ENCODE measurements at places on chromosomes 6 and 20. TPM values are rescaled to one million over a fixed set of nuclear protein-coding genes. Genes with fewer than 3 reads are reported as not detected.

The ZSCAN23 gene
- total RNA-seq, result 0.58 TPM

- no peak for DNase-seq
Observed at GRCh38 chr6:52375780-52376556, 14.0 kb downstream of the PAQR8 start.

GRCh38 chr6:105804000-105804399 lies 282.1 kb upstream of the PRDM1 start:
- DNase-seq, result no peak

GRCh38 chr20:34791289-34792020 lies 34.0 kb downstream of the NCOA6 start:
- DNase-seq, result no peak

The SLC24A3 gene
- 5.3 TPM for total RNA-seq

GRCh38 chr6:225121-225721 lies 67.1 kb upstream of the DUSP22 start:
- DNase-seq, result no peak

- DNase-seq, result no peak
Observed at GRCh38 chr20:47445291-47445690, 56.4 kb upstream of the NCOA3 start.

The GJA10 gene
- total RNA-seq, result not detected

GRCh38 chr6:33208091-33208967 lies at the start of gene RING1:
RING1 (plus strand) TSS chr6:33208500; CDS start chr6:33208823, 323 bp downstream.
- DNase-seq, result peak; percentile 89

DNA sequence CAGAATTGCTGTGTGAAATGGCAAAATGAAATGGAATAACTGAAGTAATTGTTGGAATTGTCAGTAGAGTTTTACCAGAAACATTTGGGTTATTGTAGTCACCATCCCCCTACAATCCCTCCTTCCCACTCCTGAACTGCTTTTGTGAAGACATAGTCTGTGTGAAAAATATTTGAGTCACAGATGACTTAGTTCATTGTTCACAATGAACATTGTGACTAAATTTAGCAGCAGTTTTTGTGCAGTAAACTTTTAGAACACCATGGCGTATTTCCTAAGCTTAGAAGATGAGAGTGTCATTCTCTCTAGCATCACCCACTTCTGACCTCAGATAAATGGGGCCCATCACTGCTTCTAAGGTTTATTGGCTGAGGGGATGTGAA lies 11.0 kb downstream of the OTOR start:
- peak; percentile 26 for DNase-seq

DNA sequence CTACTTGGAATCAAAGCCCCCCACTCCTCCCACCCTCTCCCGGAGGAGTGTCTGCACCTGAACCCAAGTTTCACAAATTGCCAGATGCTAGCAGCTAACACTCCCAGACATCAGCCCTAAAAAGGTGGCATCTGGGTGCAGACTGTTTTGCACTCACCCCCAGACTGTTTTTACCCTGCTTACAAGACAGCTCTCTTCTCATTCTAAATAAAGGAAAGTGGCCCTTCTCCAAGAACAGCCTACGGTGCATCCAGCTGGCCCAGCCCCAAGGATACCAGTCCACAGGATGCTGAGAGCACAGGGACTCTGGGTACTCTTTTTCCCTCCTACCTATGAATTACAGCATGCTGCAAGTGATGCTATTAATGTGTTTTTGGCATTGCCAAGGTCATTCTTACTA lies 842.0 kb upstream of the FLRT3 start:
- no peak for DNase-seq

DNA sequence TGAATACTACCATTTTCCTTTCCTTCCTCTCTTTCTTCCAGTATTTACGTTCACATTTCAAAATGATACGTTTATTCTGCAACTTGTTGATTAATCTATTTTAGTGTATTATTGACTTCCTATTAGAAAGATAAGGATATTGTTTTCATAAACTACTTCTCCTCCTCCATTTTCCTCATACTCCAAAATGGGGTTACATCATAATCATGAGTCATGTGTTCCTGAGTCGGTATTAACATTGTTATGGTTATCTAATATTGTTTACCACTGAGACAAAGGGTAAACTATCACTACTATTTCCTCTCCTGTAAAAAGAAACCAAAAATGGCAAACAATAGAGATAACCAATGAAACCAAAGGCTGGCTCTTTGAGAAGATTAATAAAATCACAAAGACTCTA lies 126.5 kb upstream of the CDYL start:
- no peak for DNase-seq

DNA sequence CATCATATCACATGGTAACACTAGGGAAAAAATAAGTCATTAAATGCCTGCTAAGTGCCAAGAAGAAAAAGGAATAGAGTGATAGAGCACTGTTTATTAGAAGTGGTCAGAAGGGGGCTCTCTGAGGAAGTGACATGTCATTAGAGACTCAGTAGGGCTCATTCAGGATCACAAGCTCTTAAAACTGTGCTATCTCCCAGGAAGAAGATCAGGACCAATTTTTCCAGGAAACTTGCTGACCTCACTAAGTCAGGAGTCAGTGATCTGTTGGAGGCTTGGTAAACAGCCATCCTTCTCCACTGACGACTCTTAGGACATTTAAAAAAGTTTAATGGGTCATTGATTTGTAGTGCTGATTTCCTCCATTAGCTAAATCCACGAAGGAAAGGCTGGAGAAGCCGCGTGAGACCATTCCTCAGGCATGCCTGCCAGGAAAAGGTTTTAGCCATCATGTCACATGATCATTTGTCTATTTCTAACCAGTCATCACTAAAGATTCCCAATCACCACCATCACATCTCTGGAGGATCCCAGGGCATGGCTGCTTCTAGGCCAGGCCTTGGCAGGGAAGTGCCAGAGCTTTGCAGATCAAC lies 5.9 kb upstream of the PTPN1 start:
- DNase-seq, result no peak

DNA sequence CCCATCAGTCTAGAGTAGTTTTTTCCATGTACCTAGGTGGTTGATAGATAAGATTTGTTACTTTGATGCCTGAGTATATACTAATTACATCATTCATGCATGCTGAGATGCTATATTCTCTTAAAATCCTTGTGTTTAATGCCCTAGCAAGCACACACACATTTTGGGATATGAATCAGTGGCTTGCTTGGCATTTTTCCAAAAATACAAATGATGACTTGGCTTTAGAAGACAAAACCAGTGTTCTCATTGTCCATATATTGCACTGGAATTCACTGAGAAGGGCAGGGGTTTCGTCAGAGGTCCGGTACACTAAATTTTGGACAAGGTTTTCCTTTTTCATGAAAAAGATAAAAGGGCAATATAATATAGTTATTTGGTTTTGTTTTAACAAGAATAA lies 24.9 kb downstream of the GTPBP2 start:
- no peak for DNase-seq

- no peak for DNase-seq
Observed at GRCh38 chr6:106525107-106525881, 104.0 kb downstream of the RTN4IP1 start.

- no peak for DNase-seq
Observed at GRCh38 chr20:60649541-60649940, 602.5 kb upstream of the CDH4 start.

GRCh38 chr6:19538096-19538495 lies 299.1 kb upstream of the ID4 start:
- peak; percentile 80 for DNase-seq

The CYP24A1 gene
- total RNA-seq, result not detected

The PPP1R14C gene
- 0.55 TPM for total RNA-seq

GRCh38 chr6:123687864-123688263 lies 51.1 kb upstream of the TRDN start:
- DNase-seq, result no peak

- DNase-seq, result peak; percentile 68
Observed at GRCh38 chr20:17969884-17970409, 1.1 kb downstream of the MGME1 start.

The HLA-DQB1 gene
- 2.0 TPM for total RNA-seq

DNA sequence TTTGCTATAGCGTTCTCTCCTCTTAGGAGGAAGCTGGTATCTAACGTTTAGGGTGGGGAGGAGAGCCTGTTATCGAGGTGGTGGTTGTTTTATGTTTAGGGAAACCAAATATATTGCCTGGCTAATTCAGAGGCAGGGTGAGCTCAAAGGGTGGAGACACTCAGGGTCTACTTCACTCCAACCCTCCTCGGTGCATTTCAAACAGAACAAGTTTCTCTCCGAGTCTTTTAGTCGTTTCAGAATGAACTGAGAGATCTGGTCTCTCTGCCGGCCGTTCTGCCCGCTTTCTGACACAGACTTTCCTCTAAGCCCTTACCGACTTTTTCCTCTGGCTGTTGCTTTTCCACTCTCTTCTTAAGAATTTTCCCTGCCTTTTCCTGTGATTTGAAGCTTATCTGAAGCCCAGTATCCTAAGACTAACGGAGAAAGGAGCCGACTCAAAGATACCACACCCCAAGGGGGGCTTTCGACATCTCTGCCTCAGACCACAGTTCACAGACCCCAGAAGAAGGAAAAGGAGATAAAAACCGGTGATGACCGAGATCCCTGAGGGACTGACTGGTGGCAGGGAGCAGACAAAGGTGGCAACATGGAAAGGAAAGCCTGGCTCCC lies 865 bp downstream of the STK38 start:
- DNase-seq, result no peak

- no peak for DNase-seq
Observed at GRCh38 chr6:159416891-159417560, 247.8 kb downstream of the FNDC1 start.

The CST5 gene
- total RNA-seq, result not detected

DNA sequence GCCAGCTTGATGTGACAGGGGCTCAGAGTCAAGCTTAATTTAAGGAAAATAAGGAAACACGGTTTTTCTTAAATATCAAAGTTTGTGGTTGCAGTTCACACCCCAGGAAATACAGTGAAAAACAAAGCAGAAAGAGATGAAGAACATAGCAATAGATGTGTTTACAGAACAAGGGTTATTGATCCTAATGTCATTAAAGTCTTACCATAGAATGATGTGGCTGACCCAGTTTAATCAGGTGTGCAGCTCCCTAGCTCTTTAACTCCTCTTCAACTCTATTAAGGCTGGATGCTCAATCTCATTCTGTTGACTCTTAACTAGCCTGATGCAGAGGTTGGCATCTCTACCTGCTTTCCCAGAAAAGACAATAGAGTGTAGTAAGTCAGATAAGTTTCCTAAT lies 7.5 kb upstream of the GTF3C6 start:
- no peak for DNase-seq

DNA sequence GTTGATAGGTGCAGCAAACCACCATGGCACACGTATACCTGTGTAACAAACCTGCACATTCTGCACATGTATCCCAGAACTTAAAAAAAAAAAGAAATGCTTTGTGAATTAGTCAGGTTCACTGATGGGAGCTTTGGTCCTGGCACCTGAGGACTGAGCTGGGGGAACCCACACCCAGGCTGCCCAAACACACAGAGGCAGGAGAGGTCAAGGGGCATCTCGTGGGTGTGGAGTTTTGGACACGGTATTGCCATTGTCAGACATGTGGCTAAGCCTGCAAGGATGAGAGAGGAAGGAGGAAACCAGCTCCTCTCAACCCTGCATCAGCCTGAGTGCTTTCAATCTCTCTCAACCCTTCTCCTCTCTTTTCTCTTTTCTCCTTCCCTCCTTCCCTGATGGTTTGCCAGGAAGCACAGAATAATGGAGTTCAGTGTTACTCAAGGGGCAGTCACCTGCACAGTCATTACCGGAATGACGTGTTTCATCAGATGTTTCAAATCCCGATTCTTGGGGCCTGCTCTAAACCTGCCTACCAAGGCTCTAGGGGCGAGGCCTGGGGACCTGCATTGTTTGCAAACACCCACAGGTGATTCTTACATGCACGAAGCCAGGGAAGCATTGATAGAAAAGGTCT lies 89.9 kb upstream of the NEDD9 start:
- DNase-seq, result no peak
